Chondrocyte (in vitro differentiated cells): ENCODE measurements at places on chromosomes 11 and 22. TPM values are rescaled to one million over a fixed set of nuclear protein-coding genes. Genes with fewer than 3 reads are reported as not detected.

OR5P2 gene
- 0.92 TPM in 1 of 3 replicates, not detected in the others for total RNA-seq

NECTIN1 gene
- 9.1 to 10.3 TPM (median 9.7 TPM) in 3 replicates for total RNA-seq

OR5B2 gene
- not detected in 3 replicates for total RNA-seq

ADM2 gene
- 1.5 to 46.5 TPM (median 46.5 TPM) in 3 replicates for total RNA-seq

NTM gene
- 92.1 to 122 TPM (median 97.0 TPM) in 3 replicates for total RNA-seq

PCF11 gene
- total RNA-seq = 36.4 to 42.4 TPM (median 39.7 TPM) in 3 replicates

NCAPD3 gene
- total RNA-seq = 13.2 to 24.3 TPM (median 17.0 TPM) in 3 replicates

MRPL40 gene
- total RNA-seq = 21.4 to 22.5 TPM (median 21.8 TPM) in 3 replicates

MYRF gene
- total RNA-seq = 1.6 to 1.7 TPM in 2 of 3 replicates, not detected in the other

XKR3 gene
- not detected in 3 replicates for total RNA-seq

PUS3 gene
- total RNA-seq = 7.7 to 10.0 TPM (median 8.4 TPM) in 3 replicates

PAFAH1B2 gene
- total RNA-seq = 85.4 to 98.0 TPM (median 90.5 TPM) in 3 replicates

SOX6 gene
- 27.2 to 46.1 TPM (median 29.9 TPM) in 3 replicates for total RNA-seq

ZNRF3 gene
- 6.7 to 7.7 TPM (median 6.7 TPM) in 3 replicates for total RNA-seq

SAA4 gene
- total RNA-seq = not detected in 3 replicates

KBTBD4 gene
- 11.1 to 16.5 TPM (median 12.9 TPM) in 3 replicates for total RNA-seq

KRTAP5-2 gene
- not detected in 3 replicates for total RNA-seq

SYT7 gene
- 0.92 to 2.0 TPM (median 1.5 TPM) in 3 replicates for total RNA-seq

MUC6 gene
- total RNA-seq = not detected in 3 replicates

ZP1 gene
- total RNA-seq = 0.40 to 0.49 TPM in 2 of 3 replicates, not detected in the other

C1QTNF6 gene
- 11.3 to 27.7 TPM (median 14.6 TPM) in 3 replicates for total RNA-seq
